Stimulated activated CD4-positive, alpha-beta T cell treated with anti-CD3 and anti-CD28 coated beads, TNF-alpha, amount 100 ng/mL, for 24 hours (primary cell): ENCODE measurements at places on chromosomes 2 and 18.

DNA sequence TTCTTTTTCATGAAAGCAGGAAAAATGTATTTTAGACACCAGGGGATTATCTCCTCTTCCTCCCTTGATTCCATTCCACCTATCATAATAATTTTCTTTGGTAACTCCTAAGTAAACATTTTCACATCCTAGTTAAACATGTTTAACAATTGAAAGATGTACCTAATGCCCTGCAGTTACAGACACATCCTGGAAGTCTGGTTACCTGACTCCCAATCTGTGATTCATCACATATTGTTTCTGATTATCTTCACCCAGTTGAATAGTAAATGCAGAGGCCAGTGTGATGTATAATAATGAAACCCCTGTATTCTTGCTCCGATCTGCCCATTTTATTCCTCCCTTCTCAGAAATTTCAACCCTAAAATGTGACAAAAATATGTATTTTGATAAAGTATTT, 1237.6 kb upstream of the LRRTM1 start:
- DNase-seq, result no peak

DNA sequence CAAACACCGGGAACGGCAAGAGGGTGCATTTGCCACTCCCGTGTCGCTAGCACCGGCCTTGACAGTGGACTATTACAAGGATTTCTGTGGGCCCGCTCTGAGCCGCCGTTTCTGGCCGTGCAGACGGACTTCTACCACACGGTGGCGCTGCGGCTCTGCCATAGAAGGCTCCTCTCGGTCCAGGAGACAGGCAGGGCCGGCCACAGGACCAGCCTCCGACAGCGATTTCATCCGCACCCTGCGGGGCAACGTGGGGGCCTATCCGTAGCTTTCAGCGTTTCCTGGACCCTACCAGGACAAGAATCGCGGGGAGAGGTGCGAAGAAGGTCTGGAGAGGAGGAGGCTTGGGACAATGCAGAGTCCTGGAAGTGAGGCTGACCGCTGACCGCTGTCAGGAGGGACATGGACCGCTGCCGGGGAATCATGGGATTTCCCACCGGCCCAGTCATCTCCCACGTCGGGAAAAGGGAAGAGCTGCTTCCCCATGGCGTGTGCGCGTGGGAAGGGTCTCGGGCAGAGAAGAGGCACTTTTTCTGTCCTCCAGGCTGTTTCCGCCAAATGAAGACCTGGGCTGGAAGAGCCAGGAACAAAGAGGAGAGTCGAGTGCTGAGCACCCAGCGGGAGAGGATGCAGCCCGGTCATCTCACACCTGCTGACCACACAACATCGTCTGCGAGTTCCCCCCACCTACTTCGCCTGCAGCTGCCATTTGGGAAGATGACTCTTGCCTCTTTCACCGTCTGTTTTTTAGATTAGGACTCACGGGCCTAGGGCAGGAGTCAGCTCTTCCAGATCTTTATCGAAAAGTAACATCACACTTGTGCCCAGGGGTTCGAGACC, 35.5 kb upstream of the HAAO start:
- peak; percentile 68 for DNase-seq

DNA sequence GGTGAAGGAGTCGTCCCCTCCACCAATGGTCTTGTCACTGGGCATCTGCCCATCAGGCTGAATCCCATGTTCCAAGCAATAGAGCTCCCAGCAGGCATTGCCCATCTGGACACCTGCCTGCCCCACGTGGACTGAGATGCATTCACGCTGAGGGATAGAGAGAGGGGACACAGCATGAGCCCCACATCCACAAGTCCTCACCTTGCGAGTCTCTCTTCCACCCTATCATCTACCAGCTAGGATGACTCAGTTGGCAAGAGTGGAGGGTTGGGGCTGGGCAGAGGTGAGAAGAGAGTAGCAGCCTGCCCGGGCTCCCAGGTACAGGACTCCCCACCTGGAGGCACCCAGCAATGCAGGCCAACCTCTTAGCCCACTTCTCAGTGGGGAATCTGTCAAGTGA, 959 bp upstream of the TUBA4B start:
- DNase-seq, result no peak

DNA sequence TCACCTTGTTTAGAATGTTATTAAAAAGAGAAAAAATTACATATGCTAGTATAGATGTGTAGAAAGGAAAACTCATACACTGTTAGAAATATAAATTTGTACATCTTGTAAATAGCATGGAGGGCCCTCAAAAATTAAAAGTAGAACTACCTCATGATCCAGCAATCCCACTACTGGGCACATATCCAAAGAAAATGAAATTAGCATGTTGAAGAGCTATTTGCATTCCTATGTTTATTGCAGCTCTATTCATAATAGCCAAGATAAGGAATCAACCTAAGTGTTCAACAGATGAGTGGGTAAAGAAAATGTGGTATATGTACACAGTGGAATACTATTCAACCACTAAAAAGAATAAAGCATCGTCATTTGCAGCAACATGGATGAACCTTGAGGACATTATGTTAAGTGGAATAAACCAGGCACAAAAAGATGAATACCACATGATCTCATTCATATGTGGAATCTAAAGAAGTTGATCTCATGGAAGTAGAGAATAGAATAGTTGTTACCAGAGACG, 251.5 kb upstream of the THUMPD2 start:
- DNase-seq, result no peak

GRCh38 chr18:80157708-80158343, 48.8 kb downstream of the ADNP2 start:
- DNase-seq, result peak; percentile 51

- no peak for DNase-seq
Measured at GRCh38 chr2:186559848-186560247, 30.0 kb upstream of the ITGAV start.

GRCh38 chr2:173300458-173300857, 54.2 kb upstream of the CDCA7 start:
- no peak for DNase-seq

- no peak for DNase-seq
Measured at GRCh38 chr2:175366815-175367214, 185.3 kb upstream of the ATP5MC3 start.

GRCh38 chr2:191228861-191229260, 16.3 kb upstream of the MYO1B start:
- DNase-seq, result no peak

GRCh38 chr2:69572641-69573040, 70.9 kb downstream of the AAK1 start:
- no peak for DNase-seq

DNA sequence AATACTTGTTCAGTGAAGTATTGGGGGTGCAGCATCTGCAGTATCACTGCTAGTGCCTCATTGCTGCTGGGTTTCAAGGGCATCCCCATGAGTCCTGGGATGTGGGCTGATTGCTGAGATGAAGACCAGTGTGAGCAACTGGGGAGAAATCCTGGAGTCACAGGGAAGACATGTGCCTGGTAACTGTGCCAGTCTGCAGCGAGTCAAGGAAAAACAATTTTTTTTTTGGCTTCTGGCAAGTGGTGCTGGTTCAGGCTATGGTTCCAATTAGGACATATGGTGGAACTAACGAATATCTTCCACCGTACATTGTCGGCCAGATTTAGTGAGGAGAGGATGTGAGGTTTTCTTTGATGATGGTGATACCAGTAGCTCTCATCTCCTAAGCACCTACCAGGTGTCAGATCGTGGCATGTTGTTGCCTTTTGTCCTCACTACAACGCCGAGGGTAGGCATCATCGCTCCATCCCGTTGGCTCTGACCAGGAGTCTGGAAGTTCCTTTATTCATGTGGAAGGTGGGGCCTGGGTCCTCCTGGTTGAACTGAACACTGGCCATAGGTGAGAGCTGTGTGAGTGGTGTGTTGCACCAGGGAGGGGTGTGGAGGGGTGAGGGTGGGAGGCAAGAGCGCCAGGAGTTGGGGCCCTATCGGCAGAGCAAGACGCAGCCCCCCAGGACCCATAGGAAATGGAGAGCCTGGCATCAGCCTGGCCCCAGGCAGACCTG, 118.0 kb upstream of the HS6ST1 start:
- DNase-seq, result no peak

- DNase-seq, result no peak
Measured at GRCh38 chr2:83695530-83695929, 763.5 kb downstream of the SUCLG1 start.

DNA sequence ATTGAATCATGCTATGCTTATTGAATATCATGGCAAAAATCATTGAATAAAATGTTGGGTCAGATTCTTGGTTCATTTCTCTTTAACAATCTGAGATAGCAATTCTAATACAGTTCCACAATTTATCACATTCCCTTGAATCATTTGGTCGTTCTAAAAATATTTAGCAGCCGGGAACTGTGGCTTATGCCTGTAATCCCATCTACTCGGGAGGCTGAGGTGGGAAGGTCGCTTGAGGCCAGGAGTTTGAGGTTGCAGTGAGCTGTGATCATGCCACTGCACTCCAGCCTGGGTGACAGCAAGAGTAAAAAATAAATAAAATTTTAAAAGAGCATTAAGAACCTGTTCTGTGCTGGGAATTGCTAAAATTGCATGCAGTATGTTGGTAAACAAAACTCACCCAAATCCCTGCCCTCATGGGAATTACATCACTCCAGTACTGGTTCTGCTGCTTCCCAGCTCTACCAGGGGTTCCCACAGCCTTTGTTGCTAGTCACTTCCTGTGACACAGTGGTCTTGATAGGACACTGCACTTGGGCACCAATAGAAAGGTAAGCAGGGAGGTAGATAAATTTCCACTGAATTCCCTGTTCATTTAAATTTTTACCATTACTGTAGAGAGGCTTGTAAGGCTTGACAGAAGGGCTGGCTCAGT, 200.4 kb downstream of the CTNNA2 start:
- no peak for DNase-seq

GRCh38 chr18:41320100-41320499, 634.9 kb upstream of the PIK3C3 start:
- no peak for DNase-seq

GRCh38 chr2:69237070-69237670, 149.9 kb downstream of the GFPT1 start:
- DNase-seq, result no peak

DNA sequence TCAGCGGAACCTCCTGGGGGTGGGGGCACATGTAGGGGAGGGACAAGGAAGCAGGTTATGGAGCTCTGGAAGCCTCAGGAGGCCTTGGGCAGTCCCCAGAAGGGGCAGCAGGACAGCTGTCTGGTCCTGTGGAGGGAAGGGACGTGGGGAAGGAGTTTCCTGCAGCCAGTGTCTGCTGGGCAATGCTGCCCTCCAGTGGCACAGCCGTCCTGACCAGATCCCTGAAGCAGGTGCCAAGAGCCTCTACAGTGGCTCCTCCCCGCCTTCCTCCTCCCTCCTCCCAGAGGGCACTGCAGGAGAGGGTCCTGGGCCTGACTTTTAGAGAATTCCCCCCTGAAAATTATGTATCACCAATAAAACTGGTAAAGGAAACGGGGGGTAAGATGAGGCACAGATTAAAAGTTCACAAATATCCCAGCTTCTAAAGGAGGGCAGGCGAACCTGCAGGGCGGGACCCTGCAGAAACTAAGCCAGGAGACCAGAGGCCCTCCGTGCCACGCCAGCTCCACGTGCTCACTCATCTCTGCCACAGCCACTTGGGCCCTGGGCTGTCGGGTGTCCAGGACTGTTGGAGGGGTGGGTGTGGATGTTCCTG, 258.5 kb downstream of the TWIST2 start:
- DNase-seq, result no peak

DNA sequence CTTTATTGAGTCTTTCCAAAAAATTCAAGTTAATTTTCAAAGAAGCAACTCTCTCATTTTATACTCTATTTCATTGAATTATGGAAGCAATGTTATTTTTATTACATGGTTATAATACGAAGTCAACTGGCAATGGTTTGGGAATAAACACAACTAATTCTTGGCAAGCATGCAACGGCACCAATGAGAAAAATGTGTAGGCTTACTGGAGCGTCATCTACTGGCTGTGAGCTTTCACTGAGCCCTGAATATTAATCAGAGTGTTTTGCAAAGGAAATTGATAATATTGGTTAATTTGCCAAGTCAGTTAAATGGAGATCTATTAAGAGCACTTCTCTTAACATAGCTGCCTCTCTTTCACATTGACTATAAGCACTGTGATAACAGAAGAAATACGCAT, 163.9 kb downstream of the IKZF2 start:
- no peak for DNase-seq

DNA sequence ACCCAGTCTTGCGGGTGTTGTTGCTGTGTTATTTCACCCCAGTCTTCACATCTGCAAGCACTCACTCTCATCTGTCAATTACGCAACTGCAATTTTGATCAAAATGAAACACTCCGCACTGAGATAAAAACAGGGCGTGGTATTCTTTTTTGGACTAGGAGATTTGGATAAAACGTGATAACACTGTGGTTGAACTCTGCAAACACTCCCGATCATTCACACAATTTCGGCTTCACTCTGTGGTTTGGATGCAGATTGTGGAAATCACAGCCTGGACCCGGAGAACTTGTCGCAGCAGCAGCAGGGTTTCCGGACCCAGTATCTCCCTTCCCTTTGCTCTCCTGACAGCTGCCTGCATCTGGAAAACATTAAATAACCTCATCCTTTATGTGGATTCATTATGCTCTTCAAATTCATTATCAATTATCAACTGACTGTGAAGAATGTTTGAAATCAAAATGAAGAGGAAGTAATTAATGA, 49.4 kb upstream of the APCDD1 start:
- no peak for DNase-seq

GRCh38 chr2:56133931-56134629, 49.7 kb upstream of the CCDC85A start:
- DNase-seq, result no peak

- DNase-seq, result no peak
Measured at GRCh38 chr2:139380051-139380450, 599.9 kb upstream of the NXPH2 start.

DNA sequence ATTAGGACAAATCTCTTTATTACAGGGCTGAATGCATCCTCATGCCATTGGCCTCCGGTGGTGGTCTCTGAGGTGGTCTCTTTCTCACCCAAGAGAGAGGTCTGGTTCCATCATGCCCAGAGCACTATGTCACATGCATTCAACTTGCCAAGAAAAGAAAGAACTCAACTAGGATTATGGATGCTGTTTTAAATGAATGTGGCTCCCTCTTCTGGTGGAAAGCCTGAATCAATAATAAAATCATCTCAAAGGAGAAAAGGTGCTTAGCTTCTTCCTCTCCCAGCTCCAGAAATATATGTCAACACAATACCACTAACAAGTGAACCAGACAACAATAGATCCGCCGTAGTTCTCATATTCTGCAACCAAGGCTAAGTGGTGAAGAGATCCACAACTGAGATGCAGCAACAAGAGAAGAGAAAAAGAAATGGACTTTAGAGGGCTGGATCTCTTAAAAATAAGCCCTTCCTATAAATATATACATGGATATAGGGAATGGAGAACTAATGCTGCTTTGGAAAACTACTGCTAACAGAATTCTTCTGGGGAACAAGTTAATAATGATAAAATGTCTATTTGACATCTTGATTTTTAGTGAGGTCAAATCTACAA, 396.8 kb downstream of the NCKAP5 start:
- DNase-seq, result no peak

GRCh38 chr2:30400151-30400954, 46.7 kb upstream of the LCLAT1 start:
- no peak for DNase-seq
